ENCODE measurements at places on chromosomes 7 and 10.
A peak's percentile ranks its signal among the peaks of the same experiment; 100 is the strongest.

- DNase-seq, result peak; percentile 85
Measured at GRCh38 chr7:151368136-151368571, 26.5 kb downstream of the NUB1 start.

GRCh38 chr10:79376078-79376628, 28.9 kb downstream of the PPIF start:
- DNase-seq, result no peak

DNA sequence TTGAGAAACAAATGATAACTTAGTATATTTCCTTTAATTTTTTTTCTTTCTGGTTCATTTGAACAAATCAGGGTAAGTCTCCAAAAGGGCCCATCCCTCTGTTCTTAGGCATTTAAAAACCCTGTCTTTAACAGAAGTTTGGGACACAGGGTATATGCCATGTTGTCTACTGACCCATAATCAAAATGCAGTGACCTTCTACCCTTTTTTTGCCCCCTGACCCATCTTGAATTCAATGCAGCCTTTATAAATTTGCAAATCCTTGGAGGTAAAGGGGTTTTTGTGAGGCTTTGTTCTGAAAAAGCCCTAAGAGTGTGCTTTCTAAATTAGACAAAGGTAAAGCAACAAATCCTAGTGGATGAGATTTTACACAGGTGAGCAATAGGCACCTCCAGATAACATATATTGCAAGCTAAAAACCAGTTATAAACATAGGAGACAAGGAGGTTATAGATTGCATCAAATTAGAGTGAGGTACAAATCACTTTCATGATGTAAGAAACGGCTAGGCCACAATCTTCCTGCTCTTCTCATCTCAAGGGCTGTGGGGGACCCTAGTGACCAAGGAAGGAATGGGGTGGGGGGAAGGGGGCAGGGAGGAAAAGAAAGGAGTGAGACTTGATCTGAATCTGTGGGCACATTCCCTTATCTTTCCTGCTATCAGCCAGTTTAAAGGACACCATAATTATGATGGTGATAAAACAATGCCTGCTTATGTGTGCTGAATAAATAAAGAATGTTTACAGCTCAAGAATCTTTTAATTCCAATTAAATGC, 2.7 kb downstream of the SKIDA1 start:
- no peak for DNase-seq

GRCh38 chr10:88975377-88975720, 15.2 kb upstream of the FAS start:
- no peak for DNase-seq

- DNase-seq, result no peak
Measured at GRCh38 chr10:130401860-130402765, 265.9 kb downstream of the GLRX3 start.

- no peak for DNase-seq
Measured at GRCh38 chr7:96203786-96204185, 118.1 kb downstream of the SLC25A13 start.
